ENCODE measurements at places on chromosomes 7 and 10.

DNA sequence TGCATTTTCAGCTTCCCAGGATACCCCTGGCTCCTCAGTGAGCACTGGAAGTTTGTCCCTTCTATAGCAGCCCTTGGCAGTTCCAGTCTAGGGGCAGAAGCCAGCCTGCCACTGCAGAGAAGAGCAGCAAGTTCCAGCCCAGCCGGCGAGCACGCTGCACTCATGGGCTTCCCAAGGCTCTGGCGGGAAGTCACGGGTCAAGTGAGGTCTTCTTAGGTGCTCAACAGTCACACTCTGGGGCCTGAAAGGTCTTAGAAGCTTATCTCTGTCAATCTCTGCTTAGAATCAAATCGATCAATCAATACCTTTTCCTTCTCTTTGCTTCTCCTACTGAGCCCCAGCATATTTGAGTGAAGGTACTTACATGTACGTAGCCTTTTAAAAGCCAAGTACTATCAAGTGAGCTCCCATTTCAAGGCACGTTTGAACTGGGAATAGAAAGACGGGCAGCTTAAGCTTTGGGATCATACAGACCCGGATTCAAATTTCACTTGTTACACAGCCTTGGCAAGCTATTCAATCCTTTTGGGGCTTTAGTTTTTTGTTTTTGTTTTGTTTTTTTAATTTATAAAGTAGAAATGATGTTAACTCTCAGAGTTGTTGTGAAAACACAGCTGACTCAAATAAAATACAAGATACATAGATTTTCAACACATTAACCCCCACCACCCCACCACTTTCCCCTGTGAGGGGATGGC lies 152.6 kb upstream of the KLF14 start:
- DNase-seq: no peak

- DNase-seq: no peak
Observed at GRCh38 chr10:117345143-117345542, 30.1 kb downstream of the PDZD8 start.

- no peak for DNase-seq
Observed at GRCh38 chr7:90897961-90898469, 301.9 kb downstream of the CDK14 start.

- no peak for DNase-seq
Observed at GRCh38 chr7:98295467-98296192, 14.1 kb downstream of the BRI3 start.

DNA sequence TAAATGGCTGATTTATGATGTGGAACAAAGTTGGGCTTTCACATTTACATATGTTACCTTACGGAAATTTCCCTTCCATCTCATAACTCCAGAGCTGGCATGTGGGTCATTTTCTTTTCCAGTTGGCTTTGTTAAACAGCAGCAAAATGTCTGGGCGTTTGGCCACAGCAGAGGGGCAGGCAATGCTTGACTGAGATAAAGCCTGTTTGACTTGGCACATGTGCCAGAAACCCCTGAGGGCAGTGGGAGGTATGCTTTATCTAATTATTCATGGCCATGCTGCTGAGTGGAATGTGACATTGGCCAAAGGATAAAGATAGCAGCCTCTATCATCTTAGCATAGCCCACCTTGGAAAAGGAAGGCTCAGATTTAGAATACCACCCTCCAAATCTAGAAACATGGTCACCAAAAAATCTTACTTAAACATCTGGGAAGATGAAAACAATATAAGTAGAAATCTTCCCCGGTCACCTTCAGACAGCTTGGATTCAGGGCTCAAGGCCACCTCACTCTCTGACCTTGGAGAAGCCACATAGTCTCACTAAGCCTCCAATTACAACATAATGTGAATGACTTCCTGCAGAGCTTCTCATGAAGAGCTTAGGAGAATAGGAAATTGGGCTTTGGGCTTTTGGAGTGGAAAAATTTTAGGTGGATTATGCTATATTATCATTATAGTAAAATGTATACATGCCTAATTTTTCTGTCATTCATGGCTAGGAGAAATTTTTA lies 101.5 kb downstream of the GRM3 start:
- DNase-seq: no peak

DNA sequence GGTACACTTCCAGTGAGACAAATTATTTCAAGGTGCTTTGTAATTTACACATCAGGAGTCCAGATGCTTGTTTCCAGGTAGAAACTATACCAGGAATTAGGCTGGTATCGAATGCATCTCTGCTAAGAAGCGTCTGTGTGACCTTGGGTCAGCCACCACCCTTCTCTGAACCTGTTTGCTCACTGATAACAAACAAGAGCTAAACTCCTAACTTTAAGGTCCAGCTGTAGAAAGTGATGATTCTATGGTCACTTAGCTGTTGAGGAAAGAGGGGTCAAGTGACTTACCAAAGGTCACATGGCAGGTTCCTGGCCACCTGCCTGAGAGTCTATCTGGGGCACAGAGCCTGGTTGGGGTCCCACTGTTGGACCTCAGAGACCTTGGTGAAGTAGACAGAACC lies 95.4 kb downstream of the HIF1AN start:
- no peak for DNase-seq

DNA sequence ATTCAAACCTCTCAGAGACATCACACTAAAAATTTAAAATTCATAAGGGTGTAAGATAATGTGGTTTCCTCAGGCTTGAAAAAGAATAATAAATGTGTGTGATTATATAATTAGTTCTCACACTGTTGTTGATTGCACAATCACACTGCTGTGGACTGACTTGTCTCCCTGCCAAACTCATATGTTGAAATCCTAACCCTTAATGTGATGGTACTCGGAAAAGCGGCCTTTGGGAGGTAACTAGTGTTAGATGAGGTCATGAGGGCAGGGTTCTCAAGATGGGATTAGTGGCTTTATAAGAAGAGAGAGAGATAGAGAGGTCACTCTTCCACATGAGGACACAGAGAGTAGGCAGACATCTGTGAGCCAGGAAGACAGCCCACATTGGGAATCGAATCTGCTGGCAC lies 128.5 kb upstream of the COL1A2 start:
- DNase-seq: no peak

DNA sequence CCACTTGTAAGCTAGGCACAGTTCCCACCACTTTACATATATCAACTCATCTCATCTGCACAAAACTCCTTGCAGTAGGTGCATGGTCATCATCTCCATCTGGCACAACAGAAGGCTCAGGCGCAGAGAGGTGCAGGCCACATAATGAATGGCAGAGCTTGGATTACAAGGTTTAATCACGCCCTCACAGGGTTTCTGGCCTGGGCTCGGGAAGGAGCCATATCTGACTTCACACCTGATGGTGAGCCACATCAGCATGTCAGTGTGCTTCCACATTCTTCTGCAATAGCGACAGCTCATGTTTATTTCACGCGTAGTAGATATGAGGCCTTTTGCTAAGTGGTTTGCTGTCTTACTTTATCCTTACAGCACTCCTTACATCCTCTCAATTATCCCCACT lies 650.2 kb downstream of the INHBA start:
- DNase-seq: no peak

DNA sequence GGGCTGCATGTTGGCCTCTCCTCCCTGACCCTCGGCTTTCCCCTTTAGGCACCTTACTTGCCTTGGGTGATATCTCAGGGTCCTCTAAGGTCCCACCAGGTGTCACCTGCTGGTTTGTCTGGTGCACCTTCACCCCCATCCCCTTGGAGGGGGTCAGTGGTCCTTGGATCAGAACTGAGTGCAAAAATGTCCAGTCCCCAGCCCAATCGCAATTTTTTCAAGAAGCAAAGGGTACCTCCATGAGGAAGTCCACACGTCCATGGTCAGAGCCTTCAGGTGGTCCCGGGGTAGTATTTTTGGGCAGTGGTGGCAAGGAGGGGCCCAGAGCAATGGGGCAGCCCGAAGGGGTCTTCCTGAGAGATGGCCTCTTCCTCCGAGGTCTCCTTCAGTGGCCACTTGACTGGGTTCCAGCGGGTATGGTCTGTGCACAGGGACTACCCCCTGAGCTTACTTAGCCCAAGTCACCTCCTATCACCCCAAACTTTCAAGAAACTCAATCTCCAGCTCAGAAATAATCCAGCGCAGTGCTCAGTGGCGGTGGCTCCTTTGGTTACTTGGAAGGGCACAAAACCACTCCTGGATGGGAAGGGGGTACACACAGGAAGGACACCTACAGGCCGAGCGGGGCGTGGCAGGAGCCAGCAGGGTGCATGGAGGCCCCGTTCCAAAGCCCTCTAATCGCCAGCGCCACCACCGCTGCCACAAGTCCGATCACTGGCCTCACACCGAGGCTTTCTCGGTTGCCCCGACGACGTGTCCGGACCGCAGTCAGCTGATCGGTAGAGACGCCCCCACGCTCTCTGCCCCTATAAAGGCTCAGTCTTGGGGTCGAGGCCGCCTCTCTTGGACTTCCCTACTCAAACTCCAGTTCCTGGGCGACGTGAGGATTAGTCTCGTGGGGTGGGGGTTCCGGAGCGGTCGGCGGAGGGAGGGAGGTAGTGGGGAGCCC lies 4.5 kb downstream of the SAP25 start:
- DNase-seq: peak; percentile 91

GRCh38 chr7:151409667-151410404 lies at the start of gene WDR86:
TSS of gene WDR86 (minus strand) at chr7:151410038. CDS start at chr7:151409589, 449 bp downstream.
- DNase-seq: peak; percentile 77

GRCh38 chr10:20363684-20364083 lies 533.4 kb downstream of the NEBL start:
- DNase-seq: no peak

GRCh38 chr7:101589976-101590662 lies 39.0 kb downstream of the MYL10 start:
- no peak for DNase-seq

- DNase-seq: no peak
Observed at GRCh38 chr7:103574576-103574975, 128.6 kb upstream of the SLC26A5 start.

- DNase-seq: no peak
Observed at GRCh38 chr10:116538456-116538855, 7.3 kb upstream of the PNLIP start.

GRCh38 chr10:110141871-110142635 lies 65.4 kb upstream of the MXI1 start:
- DNase-seq: no peak

DNA sequence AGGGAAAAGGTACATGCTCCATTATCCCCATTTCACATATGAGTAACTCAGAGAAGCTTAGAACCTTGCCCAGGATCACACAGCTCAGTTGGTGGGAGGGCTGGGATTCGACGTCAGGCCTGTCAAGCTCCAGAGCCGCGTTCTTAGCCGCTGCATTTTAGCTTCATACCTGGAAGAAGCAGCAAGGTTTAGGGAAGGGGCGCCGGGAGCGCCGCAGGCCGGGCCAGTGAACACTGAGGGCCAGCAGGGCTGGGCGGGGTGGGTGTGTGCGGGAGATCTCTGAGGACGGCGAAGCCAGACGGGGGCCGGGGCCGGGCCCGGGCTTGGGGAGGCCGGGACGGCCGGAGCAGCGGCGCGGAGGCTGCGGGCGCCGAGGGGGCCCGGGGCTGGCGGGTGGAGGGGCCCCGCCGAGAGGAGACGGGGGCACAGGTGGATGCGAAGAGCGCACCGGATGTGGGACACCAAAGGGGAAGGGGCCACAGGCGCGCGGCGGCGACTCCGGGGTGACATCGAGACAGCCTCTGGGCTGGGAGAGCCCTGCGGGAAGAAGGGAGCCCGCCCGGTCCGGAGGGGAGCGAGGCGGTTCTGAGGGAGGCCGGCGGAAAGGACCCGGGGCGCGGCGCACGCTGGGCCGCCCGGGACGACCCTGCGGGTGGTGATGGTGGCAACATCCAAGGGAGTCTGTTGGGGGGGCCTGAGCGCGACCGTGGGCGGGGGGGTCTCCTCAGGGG lies 498 bp downstream of the NDST2 start:
- peak; percentile 63 for DNase-seq

DNA sequence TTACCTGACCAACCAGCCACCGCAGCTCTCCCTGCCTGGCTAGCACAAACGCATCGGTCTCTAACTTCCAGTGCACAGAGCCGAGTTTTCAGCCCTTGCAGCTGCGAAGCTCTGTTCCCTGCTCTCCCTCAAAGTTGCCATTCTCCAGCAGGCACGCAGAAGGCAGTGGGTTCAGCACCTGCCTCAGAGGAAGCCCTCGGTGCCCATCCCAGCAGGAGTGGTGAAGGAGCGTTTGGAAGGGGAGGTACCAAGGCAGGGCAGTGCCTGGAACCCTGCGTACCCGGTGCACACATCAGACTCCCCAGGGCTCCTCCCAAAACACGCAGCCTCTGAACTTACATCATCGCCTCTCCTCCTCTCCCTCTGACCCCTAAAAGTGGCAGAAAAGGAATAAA lies 1.7 kb upstream of the STK32C start:
- DNase-seq: no peak

GRCh38 chr10:104144931-104145330 lies 23.0 kb downstream of the SFR1 start:
- DNase-seq: no peak

GRCh38 chr10:73902351-73902750 lies 8.6 kb upstream of the PLAU start:
- DNase-seq: no peak

DNA sequence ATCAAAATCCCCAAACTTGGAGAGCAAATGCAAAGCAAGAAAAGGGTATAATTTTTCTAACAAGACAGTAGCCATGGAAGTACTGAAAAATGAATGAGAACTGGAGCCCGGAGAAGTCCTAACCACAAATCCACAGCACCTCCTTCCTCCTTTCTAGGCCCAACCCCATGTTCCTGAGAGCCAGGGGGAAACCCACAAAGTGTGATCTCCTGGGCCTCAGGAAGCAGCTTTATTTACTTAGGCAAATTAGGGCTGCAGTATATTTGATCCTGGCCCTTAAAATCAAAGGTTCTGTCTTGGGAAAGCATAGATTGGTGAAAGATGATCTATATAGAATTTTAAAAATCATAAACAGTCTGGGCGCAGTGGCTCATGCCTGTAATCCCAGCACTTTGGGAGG lies 103.0 kb downstream of the DOCK4 start:
- no peak for DNase-seq

GRCh38 chr7:77427996-77428603 lies 12.0 kb upstream of the GSAP start:
- no peak for DNase-seq

- no peak for DNase-seq
Observed at GRCh38 chr10:44851881-44852280, 59.3 kb upstream of the TMEM72 start.

DNA sequence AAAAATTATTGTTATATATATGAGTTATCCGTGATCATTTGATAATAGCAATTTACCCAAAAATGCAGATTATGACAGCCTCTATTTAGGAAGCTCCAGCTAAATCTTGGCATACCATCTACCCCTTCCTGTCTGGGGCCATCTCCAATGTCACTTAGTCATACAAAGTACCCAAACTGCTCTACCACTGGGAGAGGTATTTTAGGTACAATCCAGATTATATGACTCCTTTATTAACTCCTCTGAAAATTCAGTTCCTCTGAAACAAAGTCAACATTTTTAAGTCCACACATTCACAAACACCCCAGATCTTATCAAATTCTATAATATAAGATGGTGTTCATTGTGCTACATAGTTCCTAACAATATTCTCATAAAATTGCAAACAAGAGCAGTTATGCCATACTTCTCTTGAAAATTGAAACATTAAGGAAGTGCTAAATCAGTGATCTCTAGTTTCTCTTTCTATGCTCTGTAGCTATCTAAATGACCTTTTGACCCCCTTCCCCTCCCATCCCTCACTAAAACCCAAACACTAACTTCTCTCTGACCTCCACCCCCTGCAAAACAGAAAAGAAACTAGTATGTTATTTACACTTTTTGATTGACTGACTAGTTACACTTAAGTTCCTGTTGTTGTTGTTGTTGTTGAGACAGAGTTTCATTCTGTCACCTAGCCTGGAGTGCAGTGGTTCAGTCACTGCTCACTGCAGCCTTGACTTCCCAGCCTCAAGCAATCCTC lies 16.4 kb downstream of the HOXA1 start:
- no peak for DNase-seq

Measured in ecto neural progenitor cell (in vitro differentiated cells).